ENCODE measurements at places on chromosomes 16 and 17.
A peak's percentile ranks its signal among the peaks of the same experiment; 100 is the strongest.

- no peak for DNase-seq
Observed at GRCh38 chr17:63039899-63040602, 74.0 kb downstream of the TANC2 start.

DNA sequence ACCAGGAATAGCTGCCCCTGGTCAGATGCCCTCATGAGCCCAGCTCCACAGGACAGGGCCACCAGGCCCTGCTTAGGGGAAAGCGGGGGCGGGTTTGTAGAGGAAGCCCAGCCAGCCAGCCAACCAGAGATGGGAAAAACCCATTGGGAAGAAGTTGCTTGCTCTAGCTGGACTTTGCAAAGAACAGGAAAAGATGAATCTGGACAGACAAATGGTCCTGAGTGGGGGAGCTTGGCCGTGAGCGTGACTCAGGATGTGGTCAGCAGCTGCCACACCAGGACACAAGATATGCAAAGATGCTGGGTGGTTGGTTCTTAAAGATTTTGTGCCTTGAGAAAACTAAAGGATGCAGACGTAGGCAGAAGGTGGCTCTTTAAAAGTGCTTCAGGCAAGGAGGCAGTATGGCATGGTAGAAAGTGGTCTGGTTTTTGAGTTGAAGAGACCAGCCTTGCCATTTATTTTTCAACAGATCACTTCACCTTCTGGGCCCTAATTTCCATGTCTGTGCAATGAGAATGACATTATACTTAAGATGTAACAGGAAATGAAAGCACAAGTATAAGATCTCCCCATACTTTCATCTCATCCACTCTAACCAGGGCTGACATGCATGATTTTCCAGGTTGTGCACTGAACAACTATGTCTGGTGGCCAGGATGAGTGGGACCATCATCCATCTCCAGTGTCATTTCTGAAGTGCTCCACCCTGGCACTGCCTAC, 27.8 kb upstream of the HEATR6 start:
- no peak for DNase-seq

- peak; percentile 66 for DNase-seq
Observed at GRCh38 chr17:74431568-74432423, at the start of gene GPRC5C. TSS of gene GPRC5C (plus strand) at chr17:74432088. CDS start at chr17:74439777, 7,689 bp downstream.

GRCh38 chr16:425740-426114, 278 bp downstream of the RAB11FIP3 start:
- no peak for DNase-seq

DNA sequence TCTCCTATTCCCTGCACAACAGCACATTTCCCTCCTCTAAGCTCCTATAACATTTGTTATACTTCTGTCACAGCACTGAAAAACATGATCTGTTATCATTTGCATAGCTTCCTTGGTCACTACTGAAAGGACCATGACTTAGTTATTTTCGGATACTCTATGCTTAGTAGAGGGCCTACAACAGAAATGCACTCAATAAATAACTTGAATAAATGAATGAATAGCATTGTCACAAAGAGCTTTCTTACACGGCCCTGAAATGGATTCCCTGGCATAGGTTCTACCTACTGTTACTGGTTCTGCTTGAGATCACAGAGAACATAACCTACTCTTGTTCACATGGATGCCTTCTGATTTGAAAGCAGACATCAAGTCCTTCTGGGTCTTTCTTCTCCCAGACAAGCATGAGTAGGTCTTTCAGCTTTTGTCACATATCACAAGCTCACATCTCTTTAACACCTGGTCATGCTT, 41.6 kb downstream of the MYO1D start:
- DNase-seq: no peak

DNA sequence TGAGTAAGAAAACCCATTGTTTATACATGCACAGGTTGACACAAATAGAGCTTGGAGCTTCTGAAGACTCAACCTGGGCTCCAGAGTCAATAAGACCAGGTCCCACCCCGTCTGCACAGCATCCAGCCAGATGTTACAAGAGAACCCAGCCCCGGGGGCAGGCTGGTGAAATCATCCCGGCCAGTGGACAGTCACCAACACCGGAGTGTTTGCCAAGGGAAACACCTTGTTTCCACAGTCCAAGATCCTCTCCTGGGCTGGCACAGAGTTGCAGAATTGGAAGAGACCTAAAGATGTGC, 90.3 kb downstream of the RAB11FIP4 start:
- no peak for DNase-seq

- DNase-seq: no peak
Observed at GRCh38 chr17:19365833-19366636, 3.5 kb upstream of the B9D1 start.

DNA sequence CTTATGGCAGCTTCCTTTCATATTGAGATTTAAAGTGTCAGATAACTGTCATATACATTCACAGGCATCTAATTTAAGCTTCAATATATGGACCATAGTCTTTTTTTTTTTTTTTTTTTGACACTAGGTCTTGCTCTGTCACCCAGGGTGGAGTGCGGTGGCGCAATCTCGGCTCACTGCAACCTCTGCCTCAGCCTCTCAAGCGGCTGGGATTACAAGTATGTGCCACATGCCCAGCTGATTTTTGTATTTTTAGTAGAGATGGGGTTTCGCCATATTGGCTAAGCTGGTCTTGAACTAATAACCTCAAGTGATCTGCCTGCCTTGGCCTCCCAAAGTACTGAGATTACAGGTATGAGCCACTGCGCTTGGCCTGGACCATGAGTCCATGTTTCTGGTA, 13.6 kb downstream of the CEP95 start:
- no peak for DNase-seq

DNA sequence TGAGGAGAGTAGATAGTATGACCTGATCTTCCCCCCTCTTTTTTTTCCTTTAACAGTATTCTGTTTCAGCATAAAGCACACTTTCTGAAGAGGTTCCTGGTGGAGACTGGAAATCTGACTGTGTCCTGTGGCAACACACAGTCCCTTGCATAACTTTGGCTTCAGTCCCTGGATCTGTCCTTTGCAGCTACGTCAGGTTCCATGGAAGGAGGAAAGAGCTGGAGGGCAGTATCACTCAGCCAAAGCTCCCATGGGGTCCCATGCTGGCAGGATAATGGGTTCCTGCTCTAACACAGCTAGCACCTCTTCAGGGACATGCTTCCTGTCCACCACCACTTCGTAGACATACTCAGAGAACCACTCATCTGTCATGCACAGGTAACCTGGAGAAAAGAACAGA, 13.3 kb upstream of the SLC6A4 start:
- DNase-seq: no peak

GRCh38 chr16:15141586-15141985, 47.5 kb upstream of the RRN3 start:
- no peak for DNase-seq

DNA sequence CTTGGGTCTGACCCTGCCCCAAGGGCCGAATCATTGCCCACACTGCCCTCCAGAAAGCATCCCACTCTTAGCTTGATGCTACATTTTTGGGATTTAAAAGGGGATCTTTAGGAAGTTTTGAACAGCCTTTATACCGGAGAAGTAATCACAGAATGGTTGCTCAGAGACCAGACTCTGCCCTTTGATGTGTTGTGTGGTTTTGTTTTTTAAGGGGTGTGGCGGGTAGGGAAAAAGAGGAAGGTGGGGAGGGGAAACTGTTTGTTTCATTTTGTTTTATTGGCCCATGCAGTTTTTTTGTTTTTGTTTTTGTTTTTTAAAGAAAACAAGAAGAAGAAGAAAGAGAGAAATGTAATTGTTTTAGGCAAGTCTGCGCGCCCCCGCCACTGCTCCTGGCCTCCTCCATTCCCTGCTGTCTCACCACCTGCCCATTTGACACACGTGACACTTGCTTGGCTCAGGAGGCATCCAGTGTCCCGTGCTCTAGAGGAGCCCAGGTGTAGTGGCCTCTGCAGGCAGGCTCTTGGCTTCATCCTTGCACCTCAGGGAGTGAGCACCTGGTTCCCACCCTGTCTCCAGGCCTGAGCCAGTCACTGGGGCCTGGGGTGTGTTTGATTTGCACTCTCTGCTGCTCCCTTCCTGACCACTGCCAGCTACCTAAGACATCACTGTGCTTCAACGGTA, 35.7 kb downstream of the GNAO1 start:
- DNase-seq: no peak

All from brain (organoid and tissue), 16 donors.